ENCODE measurements at places on chromosomes 6 and 20. TPM values are rescaled to one million over a fixed set of nuclear protein-coding genes. Genes with fewer than 3 reads are reported as not detected.
A peak's percentile ranks its signal among the peaks of the same experiment; 100 is the strongest.

DNA sequence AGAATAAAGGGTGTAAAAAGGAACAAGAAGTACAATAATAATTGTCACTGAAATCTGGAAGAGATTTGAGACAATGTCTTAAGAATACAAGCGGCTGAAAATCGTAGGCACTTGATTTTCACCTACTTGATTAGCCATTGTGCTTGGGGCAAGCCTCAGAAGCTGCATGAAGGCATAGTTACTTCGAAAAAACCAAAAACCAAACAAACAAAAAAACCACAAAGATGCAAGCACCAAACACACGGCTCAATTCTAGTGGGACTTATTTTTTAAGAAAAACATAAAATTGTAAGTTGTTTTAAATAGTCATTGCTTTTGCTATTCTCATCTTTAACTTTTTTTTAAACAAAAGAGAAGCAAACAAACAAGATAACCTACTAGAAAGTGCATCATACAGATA, 235.6 kb downstream of the OGFRL1 start:
- no peak for DNase-seq

Gene HLA-DMB
- 0.23 TPM for total RNA-seq

Gene CLVS2
- under 0.01 TPM for total RNA-seq

GRCh38 chr6:34138914-34139510, 6.9 kb downstream of the GRM4 start:
- DNase-seq: no peak

GRCh38 chr6:90271831-90272230, 24.8 kb downstream of the BACH2 start:
- no peak for DNase-seq

DNA sequence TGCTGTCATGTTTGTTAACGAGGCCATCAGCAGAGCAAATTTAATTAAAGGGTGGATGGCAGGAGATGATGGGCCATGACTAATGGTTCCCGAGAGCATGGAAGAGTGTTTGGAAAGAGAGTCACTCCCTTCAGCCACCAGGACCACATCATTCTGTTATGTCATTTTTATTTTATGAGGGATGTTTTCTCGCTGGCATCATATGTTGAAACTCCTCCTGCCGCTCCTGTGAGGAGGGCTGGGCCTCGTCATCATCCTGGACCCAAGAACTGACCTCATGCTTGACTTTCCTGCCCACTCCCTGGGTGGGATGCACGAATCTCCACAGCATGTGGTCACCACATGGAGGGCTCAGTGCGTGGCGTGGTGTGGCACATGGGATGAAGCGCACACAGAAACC, 86.4 kb upstream of the FRMD1 start:
- DNase-seq: peak; percentile 13

DNA sequence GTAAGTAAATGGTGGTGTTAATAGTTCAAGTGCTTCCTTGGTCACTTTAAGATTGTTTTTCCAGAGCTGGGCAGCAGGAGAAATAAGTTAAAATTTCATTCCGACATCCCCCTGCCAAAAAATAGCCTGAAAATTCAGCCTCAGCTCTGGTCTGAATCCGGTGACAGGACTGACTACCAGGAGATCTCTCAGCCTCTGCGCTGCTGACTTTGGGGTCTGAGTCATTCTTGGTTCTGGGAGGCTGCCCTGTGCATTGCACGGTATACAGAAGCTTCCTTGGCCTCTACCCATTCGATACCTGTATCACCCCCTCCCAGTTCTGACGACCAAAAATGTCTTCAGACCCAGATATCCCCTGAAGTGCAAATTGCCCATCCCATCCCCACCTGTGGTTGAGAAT, 36.3 kb upstream of the TFAP2C start:
- DNase-seq: peak; percentile 25

- no peak for DNase-seq
Measured at GRCh38 chr20:17810847-17811627, 111.3 kb downstream of the BANF2 start.

DNA sequence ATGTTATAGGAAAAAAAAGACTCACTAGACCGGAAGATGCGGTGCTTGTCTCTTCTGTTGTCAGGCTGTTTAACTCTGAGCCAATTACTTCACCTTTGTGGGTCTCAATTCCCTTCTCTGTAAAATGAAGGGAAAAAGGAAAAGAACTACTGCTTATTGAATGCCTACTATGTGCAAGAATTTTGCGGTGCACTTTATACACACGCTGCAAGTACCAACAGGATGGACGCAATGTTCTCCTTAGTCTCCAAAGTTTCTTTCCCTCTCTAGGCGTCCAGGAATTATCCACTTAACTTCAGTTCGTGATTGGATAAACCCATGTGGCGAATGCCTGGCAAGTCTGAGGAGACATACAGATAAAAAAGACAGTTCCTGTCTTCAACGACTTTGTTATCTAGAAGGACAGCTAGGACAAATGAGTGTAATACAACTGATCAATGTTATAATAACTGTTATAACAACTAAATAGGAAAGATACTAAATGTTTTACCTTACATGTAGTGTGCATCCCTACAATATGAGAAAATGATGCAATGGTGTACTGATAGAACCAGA, 69.0 kb upstream of the JARID2 start:
- DNase-seq: no peak

All from Daoy (cell line).